ENCODE measurements at places on chromosomes 1 and 21.

GRCh38 chr1:86573763-86574484, 27.0 kb downstream of the CLCA4 start:
- DNase-seq, result no peak

DNA sequence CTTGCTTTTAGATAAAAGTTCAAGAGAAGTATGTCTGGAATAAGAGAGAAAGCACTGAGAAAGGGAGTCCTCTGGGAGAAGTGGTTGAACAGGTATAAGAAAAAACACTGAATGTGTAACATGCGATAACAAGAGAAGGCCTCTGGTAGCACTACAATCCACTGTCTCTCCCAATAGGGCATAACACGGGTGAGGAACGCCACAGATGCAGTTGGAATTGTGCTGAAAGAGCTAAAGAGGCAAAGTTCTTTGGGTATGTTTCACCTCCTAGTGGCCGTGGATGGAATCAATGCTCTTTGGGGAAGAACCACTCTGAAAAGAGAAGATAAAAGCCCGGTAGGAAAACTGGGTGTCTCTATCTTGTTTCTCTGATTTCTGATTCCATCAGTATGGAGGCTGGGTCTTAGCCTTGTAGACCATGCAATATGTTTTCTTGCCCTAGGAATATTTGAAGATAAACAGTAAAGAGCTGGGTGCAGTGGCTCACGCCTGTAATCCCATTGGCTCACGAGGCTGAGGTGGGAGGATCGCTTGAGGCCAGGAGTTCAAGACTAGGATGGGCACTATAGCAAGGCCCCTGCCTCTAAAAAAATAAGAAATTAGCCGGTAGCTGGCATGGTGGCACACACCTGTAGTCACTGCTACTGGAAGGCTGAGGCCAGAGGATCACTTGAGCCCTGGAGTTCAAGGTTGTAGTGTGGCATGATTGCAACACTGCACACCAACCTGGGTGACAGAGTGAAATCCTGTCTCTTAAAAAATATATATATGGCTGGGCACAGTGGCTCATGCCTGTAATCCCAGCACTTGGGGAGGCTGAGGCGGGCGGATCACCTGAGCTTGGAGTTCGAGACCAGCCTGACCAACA, 40.4 kb downstream of the DAP3 start:
- peak; percentile 80 for DNase-seq

GRCh38 chr1:154350383-154350782, 25.1 kb downstream of the ATP8B2 start:
- DNase-seq, result no peak

DNA sequence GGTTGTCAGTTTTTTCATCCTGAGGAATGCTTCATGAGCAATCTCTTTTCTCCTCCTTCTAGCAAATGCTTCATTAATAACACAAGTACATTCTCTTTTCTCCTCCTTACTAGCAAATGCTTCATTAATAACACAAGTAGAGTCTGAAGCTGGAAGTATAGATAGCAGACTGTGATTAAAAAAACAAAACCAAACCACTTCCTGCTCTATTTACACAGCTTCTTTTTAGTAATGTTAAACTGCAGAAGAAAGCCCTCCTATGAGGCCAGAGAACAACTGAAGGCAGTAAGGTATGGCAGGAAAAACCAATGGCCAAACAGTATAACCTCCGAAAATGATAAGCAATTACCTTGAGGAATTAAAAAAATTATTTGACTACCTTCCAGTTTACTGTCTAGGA, 90.1 kb downstream of the ZSWIM5 start:
- no peak for DNase-seq

DNA sequence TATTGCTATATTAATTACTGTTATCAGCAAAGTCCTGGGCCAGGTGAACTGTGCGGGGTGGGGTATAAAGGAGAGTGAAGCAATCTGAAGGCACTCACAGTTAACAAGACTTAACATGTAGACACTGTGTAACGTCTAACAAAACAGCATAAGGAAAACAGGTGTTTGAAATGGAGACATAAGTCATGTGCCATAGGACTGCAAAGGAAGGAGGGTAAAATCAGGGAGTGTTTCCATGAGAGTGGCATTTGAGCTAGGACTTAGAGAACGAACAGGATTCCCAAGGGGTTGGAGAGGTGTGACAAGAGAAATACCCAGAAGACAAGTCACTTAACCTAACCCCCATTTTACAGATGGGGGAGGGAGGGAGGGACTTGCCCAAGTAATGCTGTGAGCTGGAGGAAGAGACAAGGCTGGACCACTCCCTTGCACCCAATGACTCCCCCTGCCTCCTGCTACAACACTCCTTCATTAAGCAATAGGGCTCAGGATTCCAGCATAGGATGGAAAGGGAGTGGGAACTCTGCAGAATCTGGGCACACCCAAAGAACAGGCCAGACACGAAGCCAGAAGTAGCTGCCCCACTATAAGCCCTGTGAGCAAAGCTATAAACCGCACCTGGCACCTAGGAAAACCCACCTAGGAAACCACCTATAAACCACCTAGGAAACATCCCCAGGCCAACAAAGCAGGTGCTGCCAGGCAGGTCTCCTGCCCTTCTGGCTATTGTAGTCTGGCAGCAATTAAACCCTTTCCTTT, 6.6 kb downstream of the PEF1 start:
- DNase-seq, result peak; percentile 47

DNA sequence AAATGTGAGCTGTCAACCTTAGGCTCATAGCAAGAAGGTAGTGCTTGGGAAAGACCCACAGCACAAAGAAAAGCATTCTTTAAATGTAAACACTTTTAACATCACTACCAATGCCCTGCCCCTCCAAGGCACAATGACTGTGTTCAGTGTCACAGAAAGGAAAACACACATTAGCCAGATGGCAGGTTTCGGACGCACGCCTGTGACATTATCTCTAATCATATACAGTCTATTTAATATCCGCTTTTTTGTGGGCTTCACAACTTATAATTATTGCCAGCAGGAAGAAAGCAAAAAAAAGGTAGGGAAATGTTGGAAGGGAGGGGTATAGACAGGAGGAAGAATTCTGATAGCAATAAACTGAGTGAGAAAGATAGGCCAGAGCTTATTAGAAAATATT, 112.4 kb upstream of the BEND5 start:
- no peak for DNase-seq

- peak; percentile 99 for DNase-seq
These were observed 207.4 kb upstream of the RUNX1 start for GRCh38 chr21:35256468-35256988.

DNA sequence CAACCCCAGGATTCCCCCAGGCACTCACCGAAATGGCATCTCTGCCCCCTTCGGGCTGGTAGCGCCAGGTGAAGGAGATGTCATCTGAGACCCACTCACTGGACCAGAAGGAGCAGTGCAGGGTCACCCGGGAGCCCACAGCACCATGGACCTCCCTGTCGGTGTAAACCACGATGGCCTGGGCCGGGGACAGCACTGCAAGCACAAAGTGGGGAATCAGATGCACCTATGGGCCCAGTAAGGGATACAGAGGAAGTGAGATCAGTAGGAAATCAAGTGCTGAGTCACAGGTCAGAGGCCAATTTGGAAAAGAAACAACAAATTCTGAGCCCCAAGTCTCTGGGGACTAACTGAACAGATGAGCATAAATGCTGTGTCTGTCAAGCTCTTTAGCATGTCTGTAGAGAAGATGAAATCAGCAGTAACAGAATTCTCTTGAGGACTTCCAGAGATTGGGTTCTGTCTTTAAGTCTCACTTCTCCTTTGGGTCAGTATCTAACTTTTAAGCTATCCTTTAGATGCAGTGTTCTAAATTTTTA, 2.5 kb downstream of the MPZ start:
- peak; percentile 35 for DNase-seq

DNA sequence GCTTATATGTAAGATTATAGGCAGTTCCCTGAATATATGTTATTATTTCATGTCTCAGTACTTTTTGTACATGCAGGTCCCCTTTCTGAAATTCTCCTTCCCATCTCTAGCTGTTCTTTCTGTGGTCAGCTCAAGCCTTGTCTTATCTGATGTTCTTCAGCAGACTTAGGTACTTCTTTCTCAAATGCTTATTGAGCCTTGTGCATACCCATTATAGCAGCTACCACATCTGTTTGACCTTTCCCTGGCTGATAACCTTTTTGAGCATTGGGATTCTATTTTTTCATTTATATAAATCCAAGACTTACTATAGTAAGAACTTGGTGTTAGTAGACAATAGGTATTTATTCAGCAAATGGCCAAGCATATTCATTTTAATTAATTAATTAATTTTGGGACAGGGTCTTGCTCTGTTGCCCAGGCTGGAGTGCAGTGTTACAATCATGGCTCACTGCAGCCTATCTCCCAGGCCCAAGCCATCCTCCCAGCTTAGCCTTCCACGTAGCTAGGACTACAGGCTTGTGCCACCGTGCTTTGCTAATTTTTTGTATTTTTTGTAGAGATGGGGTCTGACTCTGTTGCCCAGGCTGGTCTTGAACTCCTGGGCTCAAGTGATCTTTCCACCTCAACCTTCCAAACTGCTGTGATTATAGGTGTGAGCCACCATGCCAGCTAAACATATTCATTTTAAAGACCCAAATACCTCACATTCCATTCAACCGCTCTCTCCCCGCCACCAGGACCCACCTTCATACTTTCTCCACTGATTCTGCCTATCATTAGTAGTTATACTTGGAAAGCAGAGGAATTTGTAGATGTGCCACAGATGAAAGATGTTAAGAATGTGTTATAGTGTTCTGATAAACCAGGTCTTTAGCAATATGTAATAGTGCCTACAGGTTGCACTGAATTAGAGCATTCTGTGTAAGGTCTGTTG, 16.7 kb downstream of the TIPRL start:
- DNase-seq, result no peak

DNA sequence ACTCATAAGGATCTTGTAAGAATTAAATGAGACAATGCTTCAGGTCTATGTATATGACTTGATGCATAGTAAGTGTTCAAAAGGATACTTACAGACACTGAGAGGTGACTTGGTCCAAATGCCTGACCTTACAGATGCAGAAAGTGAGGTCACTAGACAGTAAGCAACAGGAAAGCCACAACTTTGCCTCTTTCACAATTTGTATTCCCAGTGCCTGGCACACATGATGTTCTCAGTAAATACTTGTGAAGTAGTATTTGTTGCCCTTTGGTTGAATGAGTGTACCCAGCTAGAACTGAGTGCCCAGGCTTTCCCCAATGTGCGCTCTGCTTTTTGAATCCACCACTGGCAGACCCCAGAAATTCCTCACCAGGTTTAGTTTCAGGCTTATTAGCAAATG, 105.1 kb downstream of the BEND5 start:
- peak; percentile 23 for DNase-seq

- no peak for DNase-seq
These were observed 13.6 kb upstream of the MAB21L3 start for GRCh38 chr1:116097626-116098025.

- DNase-seq, result no peak
These were observed 94.5 kb downstream of the CD58 start for GRCh38 chr1:116476321-116476720.

GRCh38 chr21:32816261-32816660, 44.7 kb upstream of the PAXBP1 start:
- no peak for DNase-seq

- no peak for DNase-seq
These were observed 28.1 kb downstream of the RUNX3 start for GRCh38 chr1:24901791-24902470.

Measured in MCF 10A (cell line).